CD4-positive, alpha-beta T cell treated with Interleukin-2 at 100 ng/mL for 4 hours (primary cell): ENCODE measurements at places on chromosomes 2 and 18.

DNA sequence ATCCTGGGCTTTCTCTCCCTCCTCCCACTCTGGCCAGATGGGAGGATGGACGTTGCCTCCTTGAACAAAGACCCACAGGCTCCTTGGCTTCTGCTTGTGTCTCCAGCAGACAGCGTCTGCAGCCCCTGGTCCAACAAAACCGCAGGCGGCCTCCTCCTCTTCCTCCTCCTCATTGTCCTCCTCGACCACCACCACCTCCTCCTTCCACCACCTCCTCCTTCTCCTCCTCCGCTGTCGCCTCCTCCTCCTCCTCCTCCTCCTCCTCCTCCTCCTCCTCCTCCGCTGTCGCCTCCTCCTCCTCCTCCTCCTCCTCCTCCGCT lies 45.7 kb upstream of the ALPP start:
- DNase-seq = no peak

- DNase-seq = no peak
Observed at GRCh38 chr2:30412684-30413570, 34.1 kb upstream of the LCLAT1 start.

- no peak for DNase-seq
Observed at GRCh38 chr2:42087857-42088195, 40.0 kb downstream of the PKDCC start.

DNA sequence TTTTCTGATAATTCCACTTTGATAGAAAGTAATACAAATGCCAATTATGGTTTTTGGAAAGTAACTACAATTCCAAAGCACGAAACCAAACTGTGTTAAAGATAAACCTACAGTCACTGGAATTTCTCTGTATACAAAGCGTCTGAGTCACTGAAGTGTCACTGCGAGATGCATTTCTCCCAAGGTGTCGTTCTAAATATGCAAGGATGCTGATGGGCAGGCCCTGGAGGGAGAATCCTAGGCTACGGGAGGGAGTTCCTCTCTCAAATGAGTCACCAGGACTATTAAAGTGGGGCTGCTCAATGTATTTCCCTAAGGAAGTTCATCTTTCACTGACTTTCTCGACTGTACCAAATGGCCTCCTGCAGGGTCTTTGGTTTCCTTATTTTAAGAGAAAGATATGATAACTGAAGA lies 163.8 kb upstream of the STK17B start:
- DNase-seq = no peak

GRCh38 chr2:171160119-171160955 lies at the start of gene TLK1:
Gene TLK1, minus strand, starts transcription at chr2:171160893. Its CDS starts 465 bp downstream, at chr2:171160428.
- DNase-seq = peak; percentile 63

- DNase-seq = no peak
Observed at GRCh38 chr2:122755281-122755780, 999.9 kb downstream of the TSN start.

GRCh38 chr18:30175621-30176225 lies 866.8 kb downstream of the DSC3 start:
- DNase-seq = no peak

GRCh38 chr2:14358339-14358738 lies 274.2 kb upstream of the LRATD1 start:
- DNase-seq = no peak

DNA sequence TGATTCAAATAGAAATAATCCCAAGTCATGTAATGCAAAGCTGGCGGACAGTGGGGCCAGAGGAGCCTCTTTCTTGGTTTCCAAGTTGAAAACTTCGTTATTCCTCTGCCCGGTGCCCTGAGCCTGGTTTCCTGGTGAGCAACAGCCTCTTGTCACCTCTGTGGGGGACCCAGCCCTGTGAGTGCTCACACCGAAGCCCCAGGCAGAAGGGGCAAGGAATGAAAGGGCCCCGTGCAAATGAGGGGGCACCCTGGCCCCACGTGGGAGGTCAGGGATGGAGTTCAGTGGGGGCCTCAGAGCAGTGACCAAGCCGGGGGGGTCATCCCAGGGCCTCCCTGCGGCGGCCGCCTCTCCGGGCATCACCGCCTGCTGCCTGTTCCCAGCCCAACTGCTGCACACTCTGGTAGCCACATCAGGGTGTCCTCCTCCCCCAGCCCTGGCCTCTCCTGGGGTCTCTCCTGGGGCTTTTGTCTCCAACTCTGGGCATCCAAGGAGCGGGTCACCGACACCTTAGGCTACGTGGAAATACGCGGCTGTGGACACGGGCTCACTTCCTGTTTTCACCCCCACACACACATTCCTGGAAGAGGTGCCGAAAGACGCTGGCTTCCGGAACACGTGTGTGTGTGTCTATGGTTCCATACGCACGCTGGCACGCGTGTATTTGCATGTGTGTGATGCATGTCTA lies 64.5 kb downstream of the TWIST2 start:
- no peak for DNase-seq

GRCh38 chr2:127166231-127166860 lies 53.8 kb downstream of the CYP27C1 start:
- DNase-seq = no peak

DNA sequence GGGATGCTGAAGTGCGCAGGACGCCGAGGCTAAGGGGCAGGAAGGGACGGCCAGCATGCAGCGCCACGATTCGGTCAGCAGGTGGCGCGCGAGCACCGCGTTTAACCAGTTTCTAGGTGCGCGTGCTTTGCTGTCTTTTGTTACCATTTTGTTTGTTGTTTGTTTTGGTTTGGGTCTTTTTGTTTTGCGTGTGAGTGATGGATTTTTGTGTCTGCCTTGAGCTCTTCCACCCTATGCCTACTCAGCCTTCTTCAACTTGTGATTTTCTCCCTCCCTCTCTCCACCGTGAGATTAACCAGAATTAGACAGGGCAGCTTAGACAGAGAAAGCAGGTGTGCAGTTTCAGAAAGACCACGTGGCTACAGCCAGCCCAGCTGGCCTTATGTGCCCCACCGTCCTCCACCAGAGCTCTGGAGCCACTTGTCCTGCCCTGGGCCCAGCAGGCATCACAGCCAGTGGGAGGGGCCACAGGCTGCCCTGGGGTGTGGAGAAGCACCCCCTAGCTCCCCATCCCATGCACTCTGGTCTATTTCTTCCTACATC lies 180.2 kb downstream of the RNF144A start:
- DNase-seq = peak; percentile 68

- DNase-seq = no peak
Observed at GRCh38 chr18:63843008-63843407, 44.5 kb upstream of the SERPINB2 start.

DNA sequence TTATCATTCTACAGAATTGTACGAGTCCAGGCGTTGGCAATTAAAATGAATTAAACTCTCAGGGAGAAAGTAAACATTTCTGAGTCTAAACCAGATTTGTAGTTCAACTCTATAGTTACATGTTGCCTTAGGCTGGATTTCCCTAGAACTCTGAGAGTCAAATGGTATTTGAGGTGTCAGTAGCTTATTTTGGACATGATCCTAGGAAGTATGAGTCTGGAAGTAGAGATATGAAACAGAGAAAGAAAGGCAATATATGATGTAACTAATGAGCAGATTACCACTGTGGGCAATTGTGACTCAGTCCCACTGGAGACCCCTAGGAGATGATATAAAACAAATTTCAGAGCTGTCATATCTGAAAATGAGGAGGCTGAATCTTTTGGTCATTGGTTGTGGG lies 199.1 kb upstream of the UBE2E3 start:
- no peak for DNase-seq

GRCh38 chr2:42547446-42548295 lies 20.8 kb upstream of the MTA3 start:
- DNase-seq = no peak

DNA sequence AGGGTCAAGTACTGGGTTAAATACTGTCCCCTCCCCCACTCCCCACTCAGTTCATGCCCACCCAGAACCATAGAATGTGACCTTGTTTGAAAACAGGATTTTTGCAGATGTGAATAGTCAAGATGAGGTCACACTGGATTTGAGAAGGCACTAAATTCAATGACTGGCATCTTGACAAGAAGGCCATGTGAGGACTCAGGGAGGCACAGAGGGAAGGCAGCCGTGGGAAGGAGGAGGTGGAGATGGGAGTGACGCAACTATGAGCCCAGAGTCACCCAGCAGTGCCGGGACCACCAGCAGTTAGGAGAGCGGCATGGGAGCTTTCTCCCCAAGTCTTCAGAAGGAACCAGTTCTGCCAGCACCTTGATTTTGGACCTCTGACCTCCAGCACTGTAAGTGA lies 257.3 kb downstream of the BCL2 start:
- DNase-seq = no peak

GRCh38 chr2:226607379-226607778 lies 192.2 kb downstream of the IRS1 start:
- no peak for DNase-seq

- no peak for DNase-seq
Observed at GRCh38 chr2:70807102-70807827, 13.1 kb downstream of the CLEC4F start.

- no peak for DNase-seq
Observed at GRCh38 chr2:131105950-131106801, 1.0 kb downstream of the PLEKHB2 start.

GRCh38 chr2:144834998-144835633 lies 315.2 kb upstream of the ZEB2 start:
- DNase-seq = no peak

DNA sequence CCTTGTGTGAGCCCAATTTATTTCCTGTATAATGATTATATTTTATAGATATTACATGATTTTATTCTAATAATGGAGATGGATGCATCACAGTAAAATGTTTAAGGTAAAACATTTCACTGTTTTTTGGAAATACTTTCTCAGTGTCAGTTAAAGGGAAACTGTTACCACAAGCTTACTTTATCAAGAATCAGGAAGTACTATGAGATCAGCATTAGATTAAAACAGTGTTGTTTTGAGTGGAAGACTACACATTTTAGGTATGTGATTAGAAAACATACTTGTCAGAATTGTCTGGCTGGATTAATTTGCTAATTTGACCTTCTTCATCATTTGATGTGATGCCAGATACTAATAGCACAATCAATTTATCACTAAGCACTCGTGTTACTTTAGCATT lies at the start of gene HRH4:
TSS of gene HRH4 (plus strand) at position 250 of the 400 bp plus-strand sequence. CDS start at position 342, 92 bp downstream.
- no peak for DNase-seq

DNA sequence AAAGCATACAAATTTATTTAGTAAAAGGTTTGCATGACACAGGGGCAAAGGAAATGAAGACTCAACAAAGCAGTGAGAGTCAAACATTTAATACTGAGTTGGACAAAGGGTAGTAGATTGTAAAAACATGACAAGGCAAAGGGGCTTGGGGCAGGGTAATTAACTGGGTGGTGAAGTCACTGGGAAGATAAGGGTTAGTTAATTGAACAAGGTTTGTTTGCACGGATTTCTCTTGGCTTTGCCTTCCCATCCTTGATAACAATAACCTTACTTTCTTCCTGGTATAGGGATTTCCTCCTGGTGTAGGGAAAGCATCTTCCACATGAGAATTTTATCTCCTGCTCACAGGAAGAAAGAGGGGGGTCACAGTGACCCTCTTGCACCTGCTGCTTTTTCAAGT lies 26.8 kb upstream of the RTTN start:
- no peak for DNase-seq

GRCh38 chr18:4544142-4544541 lies 89.0 kb upstream of the DLGAP1 start:
- DNase-seq = no peak

DNA sequence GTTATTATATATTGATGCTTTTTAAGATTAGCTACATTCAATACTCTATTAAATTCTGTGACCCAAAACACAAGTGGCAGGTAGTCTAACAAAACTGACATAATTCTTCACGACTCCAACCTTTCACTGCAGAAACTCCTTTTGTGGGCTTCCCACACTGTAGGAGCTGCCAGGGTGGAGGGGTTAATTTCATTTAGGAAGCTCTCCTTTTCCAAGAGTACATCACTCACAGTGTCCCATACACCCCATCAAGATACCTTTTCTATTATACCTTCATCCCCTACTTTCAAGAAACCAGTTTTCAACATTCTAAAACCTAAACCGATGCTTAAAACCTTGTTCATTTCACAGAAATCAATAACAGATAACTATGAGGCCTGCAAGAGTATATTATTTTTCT lies 825 bp downstream of the THUMPD2 start:
- no peak for DNase-seq

GRCh38 chr2:26970928-26971627 lies 641 bp downstream of the MAPRE3 start:
- DNase-seq = no peak

- no peak for DNase-seq
Observed at GRCh38 chr18:42178376-42179080, 223.5 kb downstream of the PIK3C3 start.

GRCh38 chr2:29061176-29061575 lies 13.1 kb downstream of the PCARE start:
- no peak for DNase-seq
